CD4-positive, alpha-beta T cell (primary cell): ENCODE measurements at places on chromosomes 12 and 14. TPM values are rescaled to one million over a fixed set of nuclear protein-coding genes. Genes with fewer than 3 reads are reported as not detected.

- DNase-seq: no peak
Observed at GRCh38 chr14:45135156-45135555, 574 bp upstream of the FANCM start.

DNA sequence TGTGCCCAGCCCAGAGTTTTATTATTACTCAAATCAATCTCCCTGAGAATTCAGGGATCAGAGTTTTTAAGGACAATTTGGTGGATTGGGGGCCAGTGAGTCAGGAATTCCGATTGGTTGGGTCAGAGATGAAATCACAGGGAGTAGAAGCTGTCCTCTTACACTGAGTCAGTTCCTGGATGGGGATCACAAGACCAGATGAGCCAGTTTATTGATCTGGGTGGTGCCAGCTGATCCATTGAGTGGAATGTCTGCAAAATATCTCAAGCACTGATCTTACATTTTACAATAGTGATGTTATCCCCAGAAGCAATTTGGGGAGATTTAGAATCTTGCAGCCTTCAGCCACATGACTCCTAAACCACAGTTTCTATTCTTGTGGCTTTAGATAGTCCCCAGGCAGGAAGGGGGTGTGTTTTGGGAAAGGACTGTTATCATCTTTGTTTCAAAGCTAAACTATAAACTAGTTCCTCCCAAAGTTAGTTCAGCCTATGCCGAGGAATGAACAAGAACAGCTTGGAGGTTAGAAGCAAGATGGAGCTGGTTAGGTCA is 89.1 kb upstream of the CNOT2 start:
- no peak for DNase-seq

DNA sequence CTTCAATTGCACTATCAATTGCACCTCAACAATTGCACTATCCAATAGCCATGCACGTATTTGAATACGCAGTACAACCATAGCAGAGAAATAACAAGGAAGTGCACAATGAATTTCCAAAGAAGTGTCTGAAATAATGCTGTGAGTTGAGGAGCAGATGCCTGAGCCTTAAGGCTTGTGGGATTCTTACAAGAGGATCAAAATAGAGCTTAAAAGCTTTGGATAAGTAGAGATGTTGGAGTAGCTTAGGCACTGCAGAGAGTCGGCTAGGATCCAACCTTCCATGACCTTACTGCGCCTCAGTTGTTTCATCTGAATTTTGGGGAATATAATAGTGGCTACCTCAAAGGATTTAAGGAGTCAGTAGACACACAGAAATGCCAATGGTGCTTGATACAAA is 196.1 kb upstream of the FLRT2 start:
- DNase-seq: no peak

DNA sequence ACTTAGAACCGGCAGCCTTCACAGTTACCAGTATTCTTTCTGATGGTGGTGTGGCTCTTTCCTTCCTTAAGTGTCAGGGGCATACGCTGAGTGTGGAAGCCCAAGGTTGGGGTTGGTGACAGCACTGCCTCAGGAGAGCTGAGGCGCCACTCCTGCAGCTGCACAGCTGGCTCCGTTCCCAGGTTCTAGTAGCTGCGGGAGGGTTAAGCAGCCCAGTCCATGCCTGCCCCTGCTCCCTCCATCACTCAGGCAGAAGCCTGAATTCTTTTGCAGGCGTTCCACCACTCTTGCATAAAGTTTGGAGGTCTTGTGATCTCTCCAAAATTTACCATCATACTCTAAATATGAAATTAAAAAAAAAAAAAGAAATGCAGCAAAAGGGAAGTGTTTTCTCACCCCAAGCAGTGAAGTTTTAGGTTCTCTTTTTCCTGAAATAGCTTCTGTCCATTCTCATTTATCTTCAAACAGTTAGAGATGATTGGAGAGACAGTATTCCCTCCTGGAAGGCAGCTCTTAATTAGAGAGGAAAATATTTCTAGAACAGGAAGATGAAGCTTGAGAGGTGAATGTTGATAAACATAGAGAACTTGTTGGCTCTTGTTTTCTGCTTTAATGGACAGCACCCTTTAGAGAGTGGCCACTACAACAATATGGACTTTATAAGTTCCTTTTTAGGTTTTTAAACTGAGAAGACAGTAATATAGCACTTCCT is 136.1 kb downstream of the FGD4 start:
- no peak for DNase-seq

DNA sequence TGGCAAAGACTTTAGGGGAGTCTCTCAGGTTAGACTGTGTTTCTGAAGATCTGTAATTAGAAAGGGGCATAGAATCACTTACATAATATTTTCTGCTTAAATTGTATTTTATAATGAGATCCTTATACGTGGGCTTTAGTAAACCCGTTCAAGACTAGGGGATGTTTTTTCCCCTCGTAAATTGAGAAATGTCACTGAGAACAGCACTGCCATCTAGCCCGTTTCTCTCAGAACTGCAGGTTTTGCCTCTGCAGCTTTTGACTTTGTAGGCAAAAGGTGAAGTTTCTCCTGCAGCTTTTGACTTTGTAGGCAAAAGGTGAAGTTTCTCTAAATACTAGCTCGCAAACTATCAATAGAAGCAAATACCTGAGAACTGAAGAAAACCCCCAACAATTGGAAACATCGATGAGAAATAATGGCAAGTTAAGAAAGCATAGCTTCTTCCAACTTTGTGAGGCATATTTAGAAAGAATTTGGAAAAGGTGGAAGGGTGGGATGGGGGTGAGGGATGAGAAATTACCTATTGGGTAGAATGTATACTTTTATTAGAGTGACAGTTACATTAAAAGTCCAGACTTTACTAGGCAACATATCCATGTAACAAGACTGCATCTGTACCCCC is 9.9 kb upstream of the ASPG start:
- DNase-seq: no peak

- DNase-seq: no peak
Observed at GRCh38 chr12:120159509-120160237, 34.8 kb downstream of the GCN1 start.

The CPSF6 gene
- total RNA-seq: 80.9 TPM
